ENCODE measurements at places on chromosomes 13 and 19. TPM values are rescaled to one million over a fixed set of nuclear protein-coding genes. Genes with fewer than 3 reads are reported as not detected.
A peak's percentile ranks its signal among the peaks of the same experiment; 100 is the strongest.

DNA sequence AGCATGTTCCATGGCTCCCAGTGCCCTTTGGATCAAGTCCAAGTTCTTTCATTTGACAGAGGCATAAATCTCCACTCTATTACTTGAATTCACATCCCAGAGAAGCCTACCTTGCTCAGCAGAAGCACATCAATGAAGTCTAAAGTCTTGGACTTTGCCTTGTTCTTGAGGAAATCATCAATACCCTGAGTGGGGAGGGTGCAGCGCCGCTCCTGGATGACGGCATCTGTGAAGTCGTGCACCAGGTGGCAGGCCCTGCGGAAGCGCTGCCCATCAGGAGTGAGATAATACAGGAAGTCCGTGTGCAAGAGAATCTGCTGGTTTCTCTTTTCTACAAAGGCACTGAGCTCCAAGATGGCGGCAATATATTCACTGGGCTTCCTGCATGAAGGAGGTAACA is 10.6 kb downstream of the CYP4F11 start:
- DNase-seq = no peak

GRCh38 chr13:53327680-53328315 is 299.2 kb downstream of the OLFM4 start:
- DNase-seq = no peak

GRCh38 chr19:44891016-44891882 is at the start of gene TOMM40:
TSS of gene TOMM40 (plus strand) at chr19:44891254. CDS start at chr19:44891416, 162 bp downstream.
- DNase-seq = peak; percentile 97

DNA sequence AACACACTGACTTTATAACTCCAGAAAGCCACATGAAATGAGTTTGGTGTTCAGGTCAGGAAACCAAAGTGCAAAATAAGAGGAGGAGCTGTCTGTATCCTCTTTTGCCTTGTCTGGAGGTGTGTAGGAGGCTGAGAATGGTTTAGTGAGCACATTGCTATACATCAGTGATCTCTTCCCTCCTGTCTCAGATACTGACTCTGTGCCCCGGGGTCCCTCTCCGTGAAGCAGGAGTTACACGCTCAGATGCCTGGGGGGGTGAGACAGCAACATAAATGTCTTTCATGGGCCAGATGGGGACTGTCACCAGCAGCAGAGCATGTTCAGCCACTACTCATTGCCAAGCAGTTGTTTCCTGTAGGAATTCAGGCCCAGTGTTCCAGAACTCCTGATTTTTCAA is 285.4 kb downstream of the ATP8A2 start:
- DNase-seq = no peak

DNA sequence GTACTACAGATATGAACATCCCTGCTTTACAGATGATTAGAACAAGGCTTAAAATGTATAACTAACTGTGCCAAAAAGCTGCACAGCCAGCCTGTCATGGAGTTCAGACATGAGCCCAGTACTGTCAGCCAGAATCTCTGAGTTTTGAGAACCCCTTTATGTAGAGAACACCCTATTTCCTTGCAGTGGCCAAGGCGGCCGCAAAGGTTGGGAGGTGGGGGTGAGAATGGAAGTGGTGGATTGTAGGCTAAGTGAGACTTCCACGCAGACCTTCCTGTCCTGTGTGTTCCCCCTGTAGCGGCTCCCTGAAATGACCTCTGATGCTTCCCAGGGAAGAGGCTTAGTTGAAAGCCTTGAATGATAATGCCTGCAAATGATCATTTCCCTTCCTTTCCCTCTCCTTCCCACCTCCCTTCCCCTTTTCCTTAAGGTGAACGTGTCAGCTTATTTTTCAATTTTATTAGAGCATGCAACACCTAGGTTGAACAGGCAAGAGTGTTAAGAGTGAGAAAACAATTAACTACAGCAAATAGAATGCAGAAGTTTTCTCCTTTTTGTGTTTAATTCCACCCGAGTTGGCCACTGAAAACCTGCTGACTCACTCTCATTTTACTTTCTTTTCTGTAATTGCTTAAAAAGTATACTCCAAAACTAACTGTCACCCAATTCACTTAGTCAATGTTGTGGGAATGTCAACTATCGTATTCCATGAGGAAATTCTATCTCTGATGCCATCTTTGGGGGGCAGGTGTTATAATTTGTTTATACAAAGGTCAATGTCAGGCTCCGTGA is 167.0 kb upstream of the EDNRB start:
- DNase-seq = no peak

DNA sequence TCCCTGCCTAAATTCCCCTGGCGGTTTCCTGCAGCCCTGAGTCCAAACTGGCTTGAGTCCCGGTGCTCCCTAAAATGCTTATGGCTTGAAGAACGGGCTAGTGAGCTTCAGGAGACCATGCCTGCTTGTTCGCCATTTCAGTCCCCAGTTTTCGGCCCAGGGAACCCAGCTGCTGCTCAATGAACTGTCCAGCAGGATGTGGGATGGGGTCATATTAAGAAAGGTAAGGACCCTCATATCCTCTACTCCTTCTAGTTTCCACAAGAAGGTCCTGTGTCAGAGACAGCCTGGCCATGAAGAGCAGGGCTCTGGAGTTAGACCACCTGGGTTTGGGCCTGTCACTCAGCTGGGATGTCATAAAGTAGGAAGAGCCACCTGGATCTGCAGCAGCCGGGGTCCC is 17.0 kb upstream of the SPC24 start:
- DNase-seq = no peak

- DNase-seq = no peak
These were observed 10.6 kb downstream of the RFC3 start for GRCh38 chr13:33828431-33829129.

DNA sequence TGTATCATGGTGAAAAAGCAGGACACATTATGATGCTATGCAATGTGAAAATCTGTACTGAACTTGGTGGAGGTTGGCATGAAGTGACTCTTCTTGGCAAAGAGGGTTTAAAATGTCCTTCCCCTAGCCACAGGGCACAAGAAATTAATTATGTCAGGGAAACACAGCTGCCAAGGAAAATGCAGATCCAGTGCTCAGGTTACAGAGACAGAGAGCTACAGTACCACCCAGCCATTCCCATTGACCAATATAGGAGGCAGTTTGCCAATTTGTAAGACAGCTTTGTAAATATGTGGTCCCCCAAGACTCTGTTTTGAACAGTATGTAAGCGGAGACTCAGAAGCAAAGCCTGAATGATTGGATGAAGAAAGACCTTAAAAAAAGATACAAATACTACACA is 69.4 kb upstream of the KLF12 start:
- DNase-seq = no peak

GRCh38 chr19:29660835-29661234 is 4.4 kb upstream of the PLEKHF1 start:
- no peak for DNase-seq

DNA sequence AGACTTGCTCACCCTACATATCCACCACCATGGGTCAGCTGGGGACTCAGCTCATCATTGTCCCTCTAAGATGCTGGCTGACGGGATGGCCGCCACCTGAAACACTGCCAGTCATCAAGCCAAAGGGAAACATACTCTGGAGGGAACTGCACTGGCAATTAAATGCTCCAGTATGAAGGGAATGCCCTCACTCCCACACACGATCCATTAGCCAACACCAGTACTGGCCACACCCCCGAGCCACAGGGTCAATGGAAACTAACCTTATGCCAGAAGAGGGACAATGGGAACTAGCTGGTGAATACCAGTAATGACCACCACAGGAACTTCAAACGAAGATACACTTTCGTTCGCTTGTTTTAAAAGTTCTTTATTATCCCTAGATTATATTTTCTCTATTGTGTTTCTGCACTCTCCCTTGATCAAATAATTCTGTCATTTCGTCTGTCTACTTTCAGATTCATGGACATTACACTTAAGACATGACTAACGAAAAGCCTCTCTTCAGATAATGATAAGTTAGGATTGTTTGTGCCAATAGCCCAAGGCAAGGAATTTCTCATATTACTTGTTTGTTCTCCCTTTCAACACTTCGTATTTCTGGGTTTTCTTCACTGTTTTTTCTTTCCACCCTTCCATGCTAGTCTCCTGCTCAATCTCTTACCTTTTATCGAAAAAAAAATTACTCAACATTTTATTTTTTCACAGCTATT is 1.7 kb upstream of the ZNF507 start:
- no peak for DNase-seq

WDR88 gene
- polyA plus RNA-seq = 0.03 TPM

KCTD15 gene
- 21.6 TPM for polyA plus RNA-seq

ZNF714 gene
- polyA plus RNA-seq = 5.4 TPM
